ENCODE measurements at places on chromosomes 4 and X.

- DNase-seq, result no peak
These were observed 108.4 kb downstream of the KLHL8 start for GRCh38 chr4:87112063-87112462.

- no peak for DNase-seq
These were observed 22.1 kb downstream of the PDE6B start for GRCh38 chr4:647481-647880.

GRCh38 chrX:18194688-18195087, 26.0 kb downstream of the BEND2 start:
- DNase-seq, result no peak

DNA sequence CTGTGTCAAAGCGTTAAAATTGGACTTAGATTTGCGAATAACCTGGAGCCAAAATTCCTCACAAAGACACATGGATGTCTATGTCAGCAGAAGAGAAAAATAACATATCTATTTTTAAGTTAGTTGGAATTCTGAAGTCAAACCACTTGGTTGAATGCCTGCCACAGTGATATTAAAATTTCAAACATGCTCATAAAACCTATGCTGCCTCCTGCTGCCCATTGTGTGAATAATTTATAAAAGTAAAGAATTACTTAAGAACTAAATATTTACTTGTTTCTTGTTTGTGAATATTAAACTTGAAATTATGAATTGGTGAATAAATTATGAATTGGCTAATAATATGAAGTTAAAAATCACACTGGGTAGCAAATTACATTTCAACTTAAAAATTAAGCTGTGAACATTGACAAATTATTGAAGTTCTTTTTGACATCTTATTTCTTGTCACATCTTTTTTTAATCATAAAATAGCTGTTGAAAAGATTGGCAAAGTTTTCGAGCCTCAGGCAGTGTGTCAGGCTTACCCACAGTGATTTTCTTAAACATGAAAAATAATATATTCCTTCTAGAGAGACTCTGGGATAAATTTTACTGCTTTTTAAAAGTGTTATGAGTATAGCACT, 35.4 kb downstream of the FABP2 start:
- peak; percentile 21 for DNase-seq
